ENCODE measurements at places on chromosomes 7 and 10.

- DNase-seq = no peak
Observed at GRCh38 chr7:70481570-70482123, 650.3 kb upstream of the GALNT17 start.

- no peak for DNase-seq
Observed at GRCh38 chr10:65430979-65431378, 1494.9 kb upstream of the LRRTM3 start.

DNA sequence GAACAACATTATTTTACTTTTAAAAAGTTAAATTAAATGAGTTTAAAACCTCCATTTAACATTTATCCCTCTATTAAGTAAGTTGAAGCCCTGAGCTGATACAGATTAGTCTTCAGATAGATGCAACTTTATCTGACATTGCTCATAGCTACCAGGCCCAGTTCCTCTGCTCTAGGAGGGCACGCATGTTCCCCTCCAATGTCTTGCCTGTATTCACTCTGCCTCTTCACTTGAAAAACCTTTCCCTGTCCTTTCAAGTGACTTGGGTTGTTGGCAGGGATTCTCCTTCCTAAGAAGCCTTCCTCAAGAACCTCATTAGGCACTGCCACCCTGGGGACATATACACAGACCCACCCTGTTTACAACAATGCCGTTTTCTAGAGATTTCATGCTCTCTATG, 270.4 kb downstream of the RELN start:
- no peak for DNase-seq

- DNase-seq = no peak
Observed at GRCh38 chr7:143975617-143976016, 21.0 kb downstream of the OR2F1 start.

DNA sequence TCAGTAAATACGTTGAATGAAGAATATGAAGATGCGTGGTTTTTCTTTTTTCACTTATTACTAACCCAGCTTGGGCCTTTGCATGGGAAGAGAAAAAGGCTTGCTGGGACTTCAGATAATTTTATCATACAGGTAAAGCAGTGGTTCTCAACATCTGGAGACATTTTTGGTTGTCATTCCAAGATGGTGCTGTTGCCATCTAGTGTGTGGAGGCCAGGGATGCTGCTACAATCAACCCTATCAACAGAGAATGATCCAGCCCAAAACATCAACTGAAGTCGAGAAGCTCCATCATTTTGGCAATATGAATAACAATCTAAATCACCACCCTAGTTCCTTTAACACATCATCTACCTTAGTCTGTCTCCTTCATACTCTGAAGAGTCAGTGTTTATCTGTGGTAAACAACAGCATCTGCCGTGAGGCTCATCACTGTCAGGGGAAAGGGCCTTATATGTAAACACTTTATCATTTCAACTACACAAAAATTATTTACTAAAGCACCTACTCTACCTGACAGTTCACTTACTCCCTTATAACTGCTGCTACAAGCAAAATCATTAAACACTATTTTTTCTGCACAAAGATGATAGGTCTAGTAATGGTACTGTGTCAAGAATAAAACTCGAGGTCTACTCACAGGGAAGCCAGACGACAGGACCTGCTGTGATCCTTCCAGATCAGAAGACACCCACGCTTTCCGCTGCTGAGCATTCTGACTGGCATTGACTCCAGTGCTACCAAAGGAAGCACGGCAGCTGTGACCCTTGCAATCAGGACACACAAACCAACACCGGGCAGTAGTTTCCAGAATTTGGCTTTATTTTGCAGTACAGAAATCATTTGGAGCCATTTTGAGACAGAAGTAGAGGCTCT, 48.6 kb downstream of the GDI2 start:
- DNase-seq = no peak

DNA sequence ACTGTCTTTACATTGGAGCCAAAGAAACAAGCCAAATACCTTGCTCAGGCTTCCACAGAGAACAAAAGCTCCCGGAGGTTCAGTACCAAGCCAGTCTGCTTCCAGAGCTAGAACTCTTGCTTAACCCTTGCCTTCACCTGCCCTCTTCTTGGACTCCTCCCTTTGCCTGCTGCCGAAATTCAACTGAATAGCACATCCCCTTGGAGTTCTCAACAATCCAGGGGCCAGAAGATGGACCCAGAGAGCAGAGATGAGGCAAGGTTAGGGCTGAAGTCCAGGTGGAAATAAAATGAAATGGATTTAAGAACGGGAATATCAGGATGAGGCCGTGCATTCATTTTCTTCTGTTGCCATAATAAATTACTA, 876 bp upstream of the PIK3AP1 start:
- peak; percentile 58 for DNase-seq

DNA sequence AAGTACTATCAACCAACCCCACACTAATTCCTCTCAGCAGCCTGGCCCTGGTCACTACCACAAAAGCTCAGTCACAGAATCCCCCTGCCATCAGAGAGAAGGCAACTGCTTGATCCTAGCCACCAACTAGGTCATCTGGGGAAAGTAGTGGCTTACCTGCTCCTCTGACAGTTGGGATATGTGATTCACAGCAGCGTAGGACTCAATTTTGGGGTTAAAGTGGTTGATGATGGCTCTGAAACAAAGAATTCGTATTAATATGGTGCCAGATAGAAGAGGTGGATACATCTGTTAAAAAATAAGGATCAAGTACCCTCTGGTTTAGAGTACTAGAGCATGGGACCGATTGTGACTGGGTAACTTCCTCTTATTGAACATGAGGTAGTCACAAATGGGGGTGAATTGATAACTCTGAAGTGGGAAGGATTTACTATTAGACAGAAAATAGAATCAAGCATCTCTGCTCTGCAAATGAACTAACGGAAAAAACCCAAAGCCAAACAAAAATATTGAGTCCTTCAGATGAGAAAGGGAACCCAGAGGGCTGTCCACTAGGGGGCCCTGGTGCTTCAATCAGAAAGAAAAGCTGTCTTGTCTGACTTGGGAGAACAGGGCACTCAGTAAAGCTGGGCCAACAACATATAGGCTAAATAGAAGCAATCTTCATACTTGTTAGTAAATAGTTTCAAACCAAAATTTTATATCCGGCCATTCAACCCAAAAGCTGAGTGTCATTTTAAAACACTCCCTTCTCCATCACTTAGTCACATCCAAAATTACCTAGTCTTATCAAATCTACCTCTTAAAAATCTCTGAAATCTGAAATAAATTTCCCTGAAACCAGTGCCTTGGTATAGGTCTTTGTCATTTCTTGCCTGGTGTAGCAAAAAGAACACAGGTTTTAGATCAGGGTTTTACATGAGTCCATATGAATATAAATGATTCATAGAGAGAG, 45.9 kb upstream of the KCNIP2 start:
- DNase-seq = peak; percentile 63

Data from SHP77 (cell line).